ENCODE measurements at places on chromosomes 12 and 14.

DNA sequence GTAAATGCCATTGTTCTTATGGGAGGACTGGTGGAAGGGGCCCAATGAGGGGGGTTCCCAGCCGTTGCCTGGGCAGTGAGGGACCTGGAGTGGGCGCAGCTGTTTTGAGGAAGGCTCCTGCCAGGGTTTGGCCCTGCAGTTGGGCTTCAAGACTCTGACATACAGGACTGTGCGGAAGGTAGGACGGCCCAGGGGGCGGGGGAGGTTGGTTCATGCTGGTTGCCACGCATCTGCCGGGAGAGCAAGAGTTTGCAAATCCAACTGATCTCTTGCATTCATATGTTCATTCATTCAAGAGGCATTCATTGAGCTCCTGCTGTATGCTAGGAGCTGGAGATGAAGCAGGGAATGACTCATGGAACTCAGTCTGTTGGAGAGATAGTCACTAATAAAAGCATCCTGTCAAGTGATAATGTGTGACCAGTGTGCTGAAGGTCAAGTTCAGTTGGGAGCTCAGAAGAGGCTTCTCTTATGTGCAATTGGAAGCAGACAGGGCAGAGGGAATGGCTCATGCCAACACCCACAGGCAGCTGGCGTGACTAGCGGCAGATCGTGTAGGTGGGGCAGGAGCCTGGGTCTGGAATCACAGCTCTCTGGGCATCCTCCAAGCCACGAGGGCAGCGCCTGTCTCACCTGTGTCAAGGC, 7.8 kb downstream of the SH2B3 start:
- DNase-seq = no peak

- DNase-seq = no peak
Measured at GRCh38 chr14:84006643-84007155, 1523.2 kb upstream of the FLRT2 start.

- DNase-seq = no peak
Measured at GRCh38 chr12:88200029-88200428, 57.9 kb downstream of the TMTC3 start.

- no peak for DNase-seq
Measured at GRCh38 chr12:480831-481816, 21.4 kb downstream of the B4GALNT3 start.

DNA sequence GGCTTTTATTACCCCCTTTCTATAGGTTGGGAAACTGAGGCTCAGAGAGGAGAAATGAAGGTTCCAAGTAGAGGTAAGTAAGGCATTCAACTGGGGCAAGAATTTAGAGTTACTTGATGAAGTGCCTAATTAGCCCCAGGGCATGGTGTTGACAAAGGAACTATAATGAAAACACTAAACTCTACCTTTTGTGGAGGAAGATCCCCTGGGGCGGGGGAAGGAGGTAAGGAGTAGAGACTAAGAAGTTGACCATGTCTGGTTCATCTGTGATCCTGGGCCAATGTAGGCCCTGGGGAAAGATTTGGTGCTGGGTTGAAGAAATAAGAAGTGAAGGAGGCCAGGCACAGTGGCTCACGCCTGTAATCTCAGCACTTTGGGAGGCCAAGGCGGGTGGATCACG, 16.2 kb upstream of the COX6A1 start:
- no peak for DNase-seq

DNA sequence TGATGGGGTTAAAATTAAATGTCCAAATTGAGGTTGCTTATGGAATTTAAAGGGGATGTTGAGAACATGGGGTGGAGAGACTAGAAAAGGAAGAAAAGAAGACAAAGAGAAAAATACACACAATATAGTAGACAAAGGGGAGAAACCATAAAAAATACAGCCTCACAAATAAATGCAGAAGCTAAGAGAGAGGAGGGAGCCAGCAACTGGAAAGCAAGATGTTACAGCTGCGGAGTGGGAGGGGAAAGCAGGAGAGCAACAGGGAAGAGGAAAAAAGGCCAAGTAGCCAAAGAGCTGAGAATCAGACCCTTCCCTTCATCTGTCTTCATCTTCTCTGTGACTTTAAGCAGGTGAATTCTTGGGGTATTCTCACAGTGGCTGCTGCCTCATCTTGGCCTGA, 39.7 kb upstream of the SMUG1 start:
- DNase-seq = no peak

- no peak for DNase-seq
Measured at GRCh38 chr12:14481201-14481600, 86.5 kb downstream of the PLBD1 start.

- no peak for DNase-seq
Measured at GRCh38 chr14:23550812-23551265, 726 bp downstream of the ZFHX2 start.

DNA sequence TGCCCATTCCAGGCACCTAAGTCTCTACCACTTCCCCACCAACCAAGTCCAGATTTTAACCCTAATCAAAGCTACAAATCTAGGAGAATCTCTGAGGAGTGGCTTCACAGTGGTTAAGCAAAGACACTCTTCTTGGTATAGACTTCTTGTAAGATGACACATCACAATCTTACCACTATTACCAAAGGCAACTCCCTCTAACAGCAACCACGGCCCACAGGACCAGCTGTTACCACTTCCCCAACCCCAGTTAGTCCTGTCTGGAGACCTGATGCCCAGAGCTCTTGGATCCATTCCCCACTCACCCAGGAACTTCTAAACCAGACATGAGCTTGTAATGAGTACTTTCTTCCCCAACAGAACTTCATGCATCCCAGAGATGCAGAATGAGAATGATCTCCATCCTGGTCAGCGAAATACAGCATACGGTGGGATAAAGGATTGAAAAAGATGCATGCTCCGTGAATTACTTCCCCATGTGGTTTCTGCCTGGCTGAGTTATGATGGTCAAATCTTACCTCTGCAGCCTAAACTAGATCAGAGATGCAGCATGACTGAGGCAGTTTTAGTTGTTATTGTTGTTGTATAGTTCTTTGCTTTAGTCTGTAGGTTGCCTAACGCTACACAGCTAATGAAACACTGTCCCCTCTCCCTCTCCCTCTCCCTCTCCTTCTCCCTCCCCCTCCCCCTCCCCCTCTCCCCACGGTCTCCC, 87.7 kb upstream of the FOXN3 start:
- DNase-seq = no peak

DNA sequence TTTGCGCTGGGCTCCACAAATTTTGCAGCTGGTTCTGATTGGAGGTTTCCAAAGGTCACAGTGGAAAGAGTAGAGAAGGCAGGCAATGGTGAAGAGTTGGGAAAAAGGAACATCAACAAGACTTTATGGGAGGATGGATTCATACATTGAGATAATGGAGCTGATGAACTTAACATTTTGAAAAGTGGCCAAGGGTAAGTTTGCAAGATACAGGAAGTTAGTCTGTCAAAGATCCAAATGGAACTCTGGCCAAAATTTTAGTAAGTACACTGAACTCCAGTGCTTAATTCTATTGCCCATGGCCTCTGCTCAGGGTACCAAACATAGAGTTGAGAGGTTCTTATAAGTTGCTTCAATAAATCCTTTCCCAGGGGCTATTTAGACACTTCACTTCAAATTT, 15.6 kb downstream of the CCER1 start:
- no peak for DNase-seq

DNA sequence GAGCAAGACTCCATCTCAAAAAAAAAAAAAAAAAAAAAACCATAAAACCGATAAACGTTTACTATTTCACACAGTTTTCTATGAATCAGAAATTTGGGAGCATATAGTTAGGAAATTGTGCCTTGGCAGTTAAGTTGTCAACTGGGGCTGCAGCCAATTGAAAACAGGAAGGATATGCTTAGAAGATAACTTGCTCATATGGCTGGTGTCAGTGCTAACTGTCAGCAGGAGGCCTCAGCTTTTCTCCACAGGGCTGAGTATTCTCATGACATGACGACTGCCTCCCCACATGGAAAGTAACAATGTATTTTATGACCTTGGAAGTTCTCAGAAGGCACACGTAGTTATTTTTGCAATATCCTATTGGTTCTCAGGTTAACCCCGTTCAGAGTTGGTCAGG, 29.6 kb upstream of the OR5AU1 start:
- no peak for DNase-seq

DNA sequence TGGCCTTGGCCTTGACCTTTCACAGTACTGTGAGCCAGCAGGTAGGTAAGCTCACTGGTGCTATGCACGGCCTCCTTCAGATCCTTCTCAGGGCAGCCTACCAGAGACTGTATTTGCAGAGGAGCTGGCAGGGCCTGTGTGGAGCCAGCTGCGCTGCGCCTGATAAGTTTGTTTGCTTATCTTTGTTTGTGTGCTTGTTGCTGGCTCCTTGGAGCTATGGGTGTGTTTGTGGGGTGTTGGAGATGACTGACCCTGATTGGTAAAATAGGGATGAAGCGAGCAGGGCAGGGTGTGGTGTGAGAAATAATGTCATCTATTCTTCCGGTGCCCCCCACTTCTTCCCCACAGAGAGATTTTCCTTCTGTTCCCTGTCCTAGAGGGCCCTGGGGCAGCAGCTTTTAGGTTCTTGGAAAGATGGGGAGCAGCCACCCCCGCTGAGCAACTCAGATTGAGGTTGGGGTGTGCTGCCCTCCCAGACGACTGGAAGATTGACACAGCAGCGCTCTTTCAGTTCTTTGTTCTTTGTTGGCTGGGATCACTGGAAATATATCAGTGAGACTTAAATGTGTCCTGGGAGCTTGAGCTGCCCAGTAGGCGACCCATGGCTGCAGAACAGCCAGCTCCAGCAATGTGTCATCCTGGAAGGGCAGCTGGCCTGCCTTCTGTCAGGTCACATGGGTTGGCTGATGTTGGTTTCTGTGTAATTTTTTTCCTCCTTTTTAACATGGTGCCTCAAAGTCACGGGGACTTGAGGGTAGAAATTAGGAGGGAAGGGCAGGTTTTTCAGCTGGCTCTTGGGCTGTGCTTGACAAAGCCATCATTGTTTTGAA, 19.6 kb downstream of the MLXIP start:
- DNase-seq = no peak

GRCh38 chr12:131692431-131692830, 18.5 kb upstream of the SFSWAP start:
- DNase-seq = no peak

DNA sequence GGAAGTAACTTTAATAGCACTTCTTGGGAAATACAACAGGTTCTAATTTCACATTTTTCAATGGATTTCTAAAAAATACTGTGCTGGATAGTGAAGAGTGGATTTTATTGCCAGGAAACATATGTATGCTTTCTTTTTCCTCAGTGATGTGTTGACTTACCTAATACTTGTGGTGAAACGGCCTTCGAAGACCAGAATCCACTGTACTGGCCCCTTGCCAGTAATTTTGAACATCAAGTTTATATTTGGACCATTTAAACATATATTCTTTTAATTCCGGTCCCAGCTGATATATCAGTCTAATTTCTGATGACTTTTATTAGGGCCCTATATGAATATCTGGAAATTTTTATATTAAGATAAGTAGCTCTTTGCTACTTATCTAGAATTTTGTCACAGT, 1.8 kb downstream of the MSRB3 start:
- no peak for DNase-seq

DNA sequence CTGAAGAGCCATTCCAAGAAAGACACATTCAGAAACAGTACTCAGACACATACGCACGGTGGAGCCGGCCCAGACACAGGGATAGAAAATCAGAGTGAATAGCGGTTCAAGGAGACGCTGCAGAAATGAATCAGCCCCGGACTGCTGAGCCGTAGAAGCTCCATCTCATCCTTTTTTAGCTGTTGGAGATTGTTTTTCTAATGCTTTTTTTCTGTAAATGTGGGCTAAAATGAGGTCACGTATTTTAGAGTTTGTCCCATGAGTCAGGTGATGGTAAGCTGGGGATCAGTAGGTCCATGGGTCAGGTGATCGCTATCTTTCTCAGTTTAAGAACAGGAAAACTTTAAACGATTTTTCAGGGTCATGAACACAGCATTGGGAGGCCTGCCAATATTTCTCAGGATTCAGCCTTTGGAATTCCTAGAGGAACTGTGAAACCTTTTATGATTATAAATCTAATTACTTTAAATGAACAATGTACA, 202.4 kb downstream of the ITPR2 start:
- no peak for DNase-seq

- DNase-seq = no peak
Measured at GRCh38 chr14:53742233-53742620, 214.4 kb downstream of the BMP4 start.

- no peak for DNase-seq
Measured at GRCh38 chr12:124570810-124571209, 3.4 kb upstream of the NCOR2 start.

DNA sequence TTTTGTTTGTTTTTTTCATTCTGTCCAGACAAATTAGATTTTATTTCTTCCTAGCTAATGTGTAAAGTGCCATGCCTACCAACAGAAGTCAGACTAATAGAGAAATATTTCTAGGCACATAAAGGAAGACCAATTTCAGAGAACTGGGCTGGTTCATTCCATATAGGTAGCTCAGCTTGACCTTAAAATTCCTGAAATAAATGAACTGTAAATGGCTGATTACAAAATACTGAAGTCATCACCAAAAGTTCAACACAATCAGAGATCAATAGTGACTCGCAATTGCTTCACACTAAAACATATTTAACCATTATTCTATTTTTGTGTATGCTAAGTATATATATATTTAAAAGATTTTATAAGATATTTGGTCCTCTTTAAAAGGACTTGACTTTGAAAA, 34.2 kb downstream of the PTPRB start:
- no peak for DNase-seq

- no peak for DNase-seq
Measured at GRCh38 chr14:92074555-92074954, 31.8 kb downstream of the ATXN3 start.

GRCh38 chr14:54622192-54622958, 55.4 kb downstream of the SAMD4A start:
- no peak for DNase-seq

- DNase-seq = no peak
Measured at GRCh38 chr12:119936705-119937311, 52.2 kb upstream of the BICDL1 start.

DNA sequence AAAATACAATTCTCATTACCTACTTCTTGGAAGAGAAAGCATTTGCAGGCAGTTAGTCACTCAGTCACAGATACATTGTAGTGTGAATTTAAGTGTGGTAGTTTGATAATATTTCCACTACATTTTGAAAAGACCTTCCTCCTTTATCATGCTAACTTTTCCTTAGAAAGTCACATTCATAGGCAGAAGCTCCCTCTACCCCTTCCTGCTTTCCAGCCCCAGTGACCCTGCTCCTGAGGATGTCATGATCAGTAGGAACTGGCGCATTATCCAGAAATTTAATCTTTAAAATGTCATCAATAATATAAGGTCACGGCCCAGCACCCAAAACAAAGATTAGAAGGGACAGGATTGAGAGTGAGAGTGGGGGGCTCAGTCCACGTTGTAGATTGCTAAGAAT, 707.4 kb upstream of the STXBP6 start:
- DNase-seq = no peak

DNA sequence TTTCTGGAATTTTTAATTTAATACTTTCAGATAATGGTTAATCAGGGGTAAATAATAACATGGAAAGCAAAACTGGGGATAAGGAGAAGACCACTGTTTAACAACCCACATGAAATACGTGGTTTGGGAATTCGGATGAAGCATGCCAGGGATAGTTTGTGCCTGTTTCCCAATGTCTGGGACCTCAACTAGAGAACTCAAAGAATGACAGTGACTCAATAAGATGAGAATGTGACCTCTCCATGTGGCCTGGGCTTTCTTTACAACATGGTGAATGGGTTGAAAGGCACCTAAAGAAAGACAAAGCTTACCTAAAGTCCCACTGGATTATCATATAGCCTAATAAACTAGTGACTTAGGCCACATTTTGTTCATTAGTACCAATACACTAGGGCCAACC, 460.3 kb upstream of the LRFN5 start:
- DNase-seq = no peak

- DNase-seq = no peak
Measured at GRCh38 chr14:22837114-22837749, 847 bp downstream of the MMP14 start.
